ENCODE measurements at places on chromosomes 12 and 14.

GRCh38 chr12:95424271-95424994 is 49.5 kb upstream of the METAP2 start:
- DNase-seq, result no peak

DNA sequence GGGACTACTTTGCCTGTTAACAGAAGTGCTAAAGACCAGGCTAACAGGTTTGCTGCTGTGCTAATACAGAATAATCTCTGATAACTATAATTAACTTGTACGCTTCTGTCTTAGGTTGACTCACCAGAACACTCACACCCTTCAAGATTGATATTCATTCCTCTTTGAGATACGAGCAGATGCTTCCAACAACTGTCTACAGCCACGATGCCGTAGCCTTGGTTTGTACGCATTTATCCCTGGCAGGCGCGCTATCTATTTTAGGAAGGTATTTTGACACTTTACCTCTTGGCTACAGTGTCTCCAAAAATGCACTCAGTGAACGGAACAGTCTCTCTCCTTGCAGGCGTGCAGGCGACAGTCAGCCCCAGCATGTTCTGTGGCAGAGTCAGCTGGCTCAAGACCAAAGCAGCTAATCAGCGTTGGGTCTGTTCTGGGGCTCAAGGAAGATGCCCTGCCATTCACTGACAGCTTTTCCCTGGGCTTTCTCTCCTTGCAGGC is 146.4 kb upstream of the PRICKLE1 start:
- DNase-seq, result no peak

- DNase-seq, result peak; percentile 84
Measured at GRCh38 chr14:74579447-74580274, 32.4 kb downstream of the LTBP2 start.

GRCh38 chr12:59632408-59632807 is 36.6 kb downstream of the SLC16A7 start:
- no peak for DNase-seq

- DNase-seq, result no peak
Measured at GRCh38 chr14:40058901-40059897, 627.0 kb upstream of the FBXO33 start.
